NCI-H748 treated with DMSO at 0.1 percent for 48 hours (cell line): ENCODE measurements at places on chromosomes 13 and 19.

- peak; percentile 99 for DNase-seq
Observed at GRCh38 chr13:21894091-21894490, 223.2 kb downstream of the FGF9 start.

GRCh38 chr13:52446265-52446664, 4.2 kb downstream of the VPS36 start:
- no peak for DNase-seq

DNA sequence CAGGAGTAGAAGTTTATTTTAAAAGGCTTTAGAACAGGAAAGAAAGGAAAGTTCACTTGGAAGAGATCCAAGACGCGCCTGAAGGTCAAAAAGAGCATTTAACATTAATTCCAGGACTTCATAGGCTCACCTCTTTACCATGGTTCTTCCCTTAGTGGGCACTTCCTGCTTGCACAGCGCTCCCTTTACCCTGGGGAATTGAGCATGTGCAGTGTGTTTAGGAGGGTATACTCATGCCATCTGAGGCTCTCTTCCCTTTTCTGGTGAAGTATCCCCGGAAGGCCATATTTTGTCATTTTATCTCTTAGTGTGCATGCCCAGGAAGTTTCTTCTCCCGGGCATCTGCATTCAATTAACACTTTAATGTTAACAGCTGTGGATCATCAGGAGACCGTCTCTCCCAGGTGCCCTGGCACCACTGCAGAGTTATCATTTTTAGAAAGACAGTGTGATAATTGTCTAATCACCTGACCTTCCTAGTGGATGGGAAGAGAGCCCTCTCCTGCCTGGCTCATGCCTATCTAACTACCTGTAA, 66.1 kb upstream of the ABCC4 start:
- DNase-seq = no peak

- no peak for DNase-seq
Observed at GRCh38 chr19:46202426-46202825, 27.1 kb upstream of the IGFL1 start.

- DNase-seq = no peak
Observed at GRCh38 chr19:49864890-49865289, 2.5 kb downstream of the PNKP start.

GRCh38 chr13:20193907-20194631, 1.3 kb upstream of the GJB2 start:
- no peak for DNase-seq

GRCh38 chr19:27748551-27749152, 1464.3 kb downstream of the UQCRFS1 start:
- no peak for DNase-seq

DNA sequence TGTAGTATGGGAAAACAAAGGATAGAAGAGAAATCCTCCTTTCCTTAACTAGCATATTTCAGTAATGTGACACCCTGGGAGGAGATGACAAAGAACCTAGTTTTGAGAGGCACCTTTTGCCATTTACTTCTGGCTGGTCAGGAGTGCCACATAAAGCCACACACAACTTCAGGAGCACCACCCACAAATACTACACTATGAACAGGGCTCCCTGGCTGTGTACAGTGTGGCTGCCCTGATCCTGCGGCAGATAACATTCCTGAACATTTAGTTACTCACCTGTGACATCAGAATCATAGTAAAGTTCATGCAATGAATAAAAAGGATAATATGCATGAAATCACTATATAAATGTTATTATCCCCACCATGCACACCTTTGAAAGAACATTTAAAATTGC, 17.4 kb upstream of the IRS2 start:
- no peak for DNase-seq

DNA sequence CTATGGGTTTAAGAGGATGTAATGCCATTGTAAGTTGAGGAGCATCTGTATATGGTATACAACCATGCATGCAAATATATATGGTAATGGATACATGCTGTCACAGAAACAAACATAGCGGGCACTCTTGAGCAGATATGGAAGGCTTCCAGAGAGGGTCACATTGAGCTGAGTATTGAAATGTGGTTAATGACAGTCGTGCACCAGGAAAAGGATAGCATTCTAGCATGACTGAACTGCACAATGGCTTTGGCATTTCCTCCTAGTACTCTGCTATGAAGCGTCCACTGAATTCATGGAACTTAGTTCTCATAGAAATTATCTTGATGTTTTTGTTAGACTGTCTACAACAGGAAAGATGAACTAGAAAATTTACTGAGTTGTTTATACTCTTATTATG, 25.2 kb downstream of the DGKH start:
- DNase-seq = no peak

- DNase-seq = no peak
Observed at GRCh38 chr19:20423381-20424197, 142.0 kb downstream of the ZNF737 start.

DNA sequence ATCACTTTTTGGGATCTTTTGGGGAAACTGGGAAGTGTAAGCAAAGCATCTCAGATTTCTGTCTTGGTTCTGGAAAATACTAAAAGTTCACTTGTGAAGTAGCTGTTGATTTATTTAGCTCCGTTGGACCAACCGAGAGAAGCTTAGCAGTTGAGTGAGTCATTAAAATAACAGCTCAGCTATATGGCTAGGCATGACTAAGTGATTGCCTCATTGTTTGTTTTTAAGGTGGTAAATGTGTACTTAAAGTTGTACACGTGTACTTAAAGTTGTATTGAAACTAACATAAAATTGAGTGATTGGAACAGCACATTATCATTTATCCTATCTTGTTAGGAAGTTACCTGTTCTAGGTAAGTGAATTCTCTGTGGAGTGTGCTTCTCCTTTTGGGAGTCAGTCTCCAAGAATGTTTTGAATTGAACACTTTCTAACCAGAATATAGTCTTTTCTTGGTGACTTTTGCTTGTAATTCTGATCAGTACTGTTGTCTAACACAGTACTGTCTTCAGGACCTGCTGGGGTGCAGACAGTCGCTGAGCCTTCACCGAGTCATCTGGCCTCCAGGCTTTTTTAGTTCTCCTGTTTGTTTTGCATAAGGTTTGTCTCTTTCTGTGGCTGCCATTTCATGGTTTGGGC, 2.9 kb upstream of the DCUN1D2 start:
- peak; percentile 46 for DNase-seq

DNA sequence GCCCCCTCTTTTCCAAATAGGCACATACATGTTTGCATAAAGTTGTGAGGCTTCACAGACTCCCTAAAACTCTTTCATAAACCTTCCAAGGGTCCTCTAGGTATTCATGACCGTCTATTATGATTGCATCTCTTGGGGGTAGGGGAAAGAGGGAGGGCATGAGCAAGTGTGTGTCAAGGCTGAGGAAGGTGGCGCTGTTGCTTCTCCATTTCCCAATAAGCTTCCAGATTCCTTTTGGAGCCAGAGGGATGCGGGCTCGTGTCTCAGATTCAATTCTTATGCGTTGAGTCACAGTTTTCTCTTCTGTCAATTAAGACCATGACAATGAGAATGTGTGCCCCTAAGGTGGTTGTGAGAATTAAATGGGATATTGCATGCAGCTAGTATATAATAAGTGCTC, 51.0 kb upstream of the CYP2A7 start:
- no peak for DNase-seq

- no peak for DNase-seq
Observed at GRCh38 chr13:41613984-41614661, 156.8 kb downstream of the RGCC start.

- no peak for DNase-seq
Observed at GRCh38 chr19:46030812-46031550, 8.1 kb upstream of the PGLYRP1 start.

- DNase-seq = peak; percentile 84
Observed at GRCh38 chr13:27425918-27426630, 1.7 kb downstream of the GTF3A start.

GRCh38 chr13:48400090-48400694, 12.7 kb downstream of the LPAR6 start:
- no peak for DNase-seq

GRCh38 chr13:26497968-26498511, 59.4 kb upstream of the WASF3 start:
- no peak for DNase-seq

DNA sequence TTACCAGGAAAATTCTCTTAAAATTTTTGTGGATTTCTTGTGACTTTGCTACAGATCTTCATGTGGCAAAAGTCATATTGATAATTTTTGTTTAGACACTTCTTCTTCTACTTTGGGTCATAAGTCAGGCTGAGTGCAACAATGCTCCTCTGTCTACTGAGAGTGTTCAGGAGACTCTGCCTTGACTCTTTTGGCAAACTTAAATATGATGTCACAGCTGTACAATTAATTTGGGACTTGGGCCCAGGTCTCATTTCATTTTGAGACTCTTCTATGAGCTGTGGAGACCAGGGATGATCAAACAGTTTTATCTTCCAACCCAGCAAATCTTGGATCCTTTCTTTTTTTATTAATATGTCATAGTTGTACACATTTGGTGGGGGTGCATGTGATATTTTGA, 19.7 kb upstream of the IPO5 start:
- no peak for DNase-seq

DNA sequence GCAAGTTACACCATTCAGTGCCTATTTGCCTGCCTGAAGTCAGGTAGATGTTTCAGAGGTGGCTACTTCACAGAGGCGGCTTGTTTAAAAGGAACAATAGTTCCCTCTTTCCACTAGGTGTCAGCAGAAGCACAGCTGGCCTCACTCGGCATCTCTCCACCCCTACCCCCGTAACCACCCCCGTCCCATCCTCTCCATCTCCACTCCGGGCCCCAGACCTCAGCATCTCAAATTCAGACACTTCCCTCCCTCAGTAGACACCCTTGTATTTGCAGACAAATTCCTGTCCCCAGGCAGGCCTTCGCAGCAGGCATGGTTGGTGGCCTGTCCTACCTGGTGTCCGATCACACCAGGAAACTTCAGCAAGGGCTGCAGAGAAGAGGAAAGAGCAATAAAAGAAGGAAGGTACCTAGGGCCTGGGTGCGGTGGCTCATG, 9.1 kb upstream of the DPP9 start:
- peak; percentile 27 for DNase-seq

GRCh38 chr13:90926459-90926858, 421.0 kb upstream of the MIR17HG start:
- DNase-seq = no peak

GRCh38 chr19:11856596-11857250, 8.2 kb downstream of the ZNF439 start:
- DNase-seq = no peak

DNA sequence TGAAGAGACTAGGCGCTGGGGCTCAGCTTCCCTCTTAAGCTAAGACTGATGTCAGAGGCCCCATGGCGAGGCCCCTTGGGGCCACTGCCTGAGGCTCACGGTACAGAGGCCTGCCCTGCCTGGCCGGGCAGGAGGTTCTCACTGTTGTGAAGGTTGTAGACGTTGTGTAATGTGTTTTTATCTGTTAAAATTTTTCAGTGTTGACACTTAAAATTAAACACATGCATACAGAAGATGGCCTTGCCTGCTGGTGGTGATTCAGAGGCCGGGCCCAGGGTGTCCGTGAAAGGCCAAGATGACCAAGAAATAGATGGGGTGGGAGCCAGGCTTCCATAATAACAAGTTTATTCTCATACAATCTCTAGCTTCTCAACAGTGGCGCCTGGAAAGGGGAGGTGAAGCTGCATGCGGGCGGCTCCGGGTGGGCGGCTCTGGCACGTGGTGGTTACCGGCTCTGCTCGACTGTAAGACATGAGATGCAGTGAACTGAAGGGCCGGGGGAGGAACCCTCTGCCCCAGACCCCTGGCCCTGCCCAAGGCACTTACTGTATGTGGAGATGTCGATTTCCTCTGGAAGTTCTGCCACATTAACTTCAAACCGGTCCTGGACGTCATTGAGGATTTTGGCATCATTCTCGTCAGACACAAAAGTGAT, 10.5 kb downstream of the DDX39A start:
- no peak for DNase-seq

DNA sequence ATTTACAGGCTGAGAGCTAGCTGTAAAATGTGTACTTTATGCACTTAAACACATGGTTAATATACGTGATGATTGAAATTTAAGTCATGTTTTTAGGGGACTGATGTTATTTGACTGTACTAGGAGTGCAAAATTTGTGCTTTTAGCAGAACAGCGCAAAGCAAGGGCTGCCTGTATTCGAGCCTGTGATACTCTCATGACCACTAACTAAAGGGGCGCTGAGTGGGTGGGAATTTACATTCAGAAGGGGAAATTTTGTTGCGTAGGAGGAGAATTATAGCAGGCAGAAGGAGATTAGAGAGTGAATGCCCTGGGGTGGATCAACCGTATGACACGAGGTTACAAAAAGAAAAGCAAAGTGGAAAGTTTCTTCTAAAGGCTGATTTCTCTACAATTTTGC, 271.8 kb upstream of the HTR2A start:
- DNase-seq = no peak

GRCh38 chr19:49132974-49133609, 13.7 kb downstream of the PPFIA3 start:
- no peak for DNase-seq

- DNase-seq = peak; percentile 75
Observed at GRCh38 chr13:87128036-87128435, 543.1 kb upstream of the SLITRK5 start.

DNA sequence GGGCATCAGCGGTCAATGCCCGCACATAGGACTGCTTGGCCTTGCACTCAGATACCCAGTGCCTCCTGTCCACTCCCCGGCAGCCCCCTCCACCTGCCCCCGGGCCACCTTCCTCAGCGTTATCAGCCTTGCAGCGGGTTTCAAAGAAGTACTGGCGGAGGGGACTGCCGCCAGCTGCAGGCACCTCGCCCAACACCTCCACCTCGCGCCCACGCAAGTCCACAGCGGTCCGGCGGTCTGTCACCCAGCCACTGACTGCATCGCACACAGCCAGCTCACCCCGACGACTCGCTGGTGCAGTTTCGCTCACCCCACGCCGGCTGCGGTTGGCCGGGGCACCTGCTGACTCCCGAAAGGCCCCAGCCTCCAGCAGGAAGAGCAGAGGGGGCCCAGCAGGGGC, 3.2 kb downstream of the NTF4 start:
- no peak for DNase-seq

- no peak for DNase-seq
Observed at GRCh38 chr19:18639706-18640243, 2.9 kb downstream of the KLHL26 start.

GRCh38 chr19:20254121-20254520, 87.1 kb downstream of the ZNF486 start:
- no peak for DNase-seq

DNA sequence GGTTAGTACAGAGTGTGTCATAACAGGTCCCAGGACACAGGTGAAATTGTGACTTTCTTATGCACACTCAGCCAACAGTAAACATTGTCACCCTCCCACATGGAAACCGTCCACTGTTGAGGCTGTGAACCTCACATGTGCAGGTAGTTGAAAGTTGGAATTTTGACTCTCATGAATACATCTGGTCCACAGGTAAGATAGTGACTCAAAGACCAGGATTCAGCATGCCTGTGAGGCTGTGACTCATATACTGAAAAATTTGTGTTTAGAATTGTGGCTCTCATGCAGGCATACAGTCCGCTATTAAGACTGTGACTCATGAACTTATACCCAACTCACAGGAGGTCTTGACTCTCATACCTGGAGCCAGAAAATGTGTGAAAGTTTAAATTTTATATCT, 67.8 kb downstream of the ZNF728 start:
- DNase-seq = no peak
